CD8-positive, alpha-beta T cell (primary cell): ENCODE measurements at places on chromosomes 2 and 18. TPM values are rescaled to one million over a fixed set of nuclear protein-coding genes. Genes with fewer than 3 reads are reported as not detected.

Gene OR6B2
- not detected for total RNA-seq

Gene DSEL
- 0.65 TPM for total RNA-seq

Gene TMEM169
- total RNA-seq, result not detected

Gene POTEE
- 0.08 TPM for total RNA-seq
